A172 (cell line): ENCODE measurements at places on chromosomes 16 and 17.

- peak; percentile 29 for DNase-seq
Measured at GRCh38 chr17:16243801-16244567, 27.0 kb downstream of the PIGL start.

DNA sequence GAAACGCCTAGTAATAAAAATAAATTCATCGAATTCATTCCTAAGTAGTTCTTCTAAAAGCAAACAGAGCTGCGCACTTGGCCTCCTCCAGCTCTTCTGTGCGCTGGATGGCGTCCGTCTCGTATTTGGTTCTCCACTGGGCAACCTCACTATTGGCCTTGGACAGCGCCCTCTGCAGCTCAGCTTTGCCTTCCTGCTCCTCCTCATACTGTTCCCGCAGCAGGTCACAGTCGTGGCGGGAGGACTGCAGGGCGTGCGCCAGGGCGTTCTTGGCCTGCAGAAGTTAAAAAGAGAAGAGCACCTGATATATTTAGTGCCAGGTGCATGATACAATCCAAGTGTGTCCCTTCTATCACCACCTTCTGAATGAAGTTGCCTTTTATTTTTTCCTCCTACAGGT is 21.8 kb downstream of the MYH3 start:
- DNase-seq: no peak

- DNase-seq: no peak
Measured at GRCh38 chr16:85798283-85798776, 1.0 kb downstream of the EMC8 start.

DNA sequence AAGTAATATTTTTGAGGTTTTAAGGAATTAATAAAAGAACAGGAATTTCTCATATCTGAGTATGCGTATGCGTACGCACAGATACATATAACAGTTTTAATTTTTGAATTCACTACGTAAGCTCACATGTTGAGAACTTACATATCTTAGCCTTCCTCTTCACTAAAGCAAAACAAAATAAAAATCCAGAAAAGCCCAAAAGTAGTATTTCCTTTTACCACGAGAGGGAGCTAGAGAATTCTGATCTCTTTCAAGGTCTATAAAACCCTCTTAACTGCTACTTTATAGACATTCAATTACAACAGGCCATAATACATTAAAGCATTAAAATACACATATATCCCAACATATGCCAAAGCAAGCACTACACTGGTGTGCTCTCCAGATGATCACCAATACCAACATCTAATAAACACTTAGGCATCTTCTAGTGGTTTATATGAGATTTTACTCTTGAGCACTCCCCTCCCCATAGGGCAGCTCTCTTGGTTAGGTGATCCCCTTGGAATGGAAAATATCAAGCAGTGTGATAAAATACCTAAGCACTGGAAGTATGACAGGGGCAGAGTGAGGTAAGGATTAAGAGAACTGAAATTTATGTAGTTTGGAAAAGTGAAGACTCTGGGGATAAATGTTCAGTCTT is 94.0 kb downstream of the SKAP1 start:
- peak; percentile 92 for DNase-seq

GRCh38 chr16:56510544-56510943 is 9.3 kb downstream of the BBS2 start:
- no peak for DNase-seq

GRCh38 chr17:2061441-2061958 is 6.6 kb downstream of the HIC1 start:
- no peak for DNase-seq

DNA sequence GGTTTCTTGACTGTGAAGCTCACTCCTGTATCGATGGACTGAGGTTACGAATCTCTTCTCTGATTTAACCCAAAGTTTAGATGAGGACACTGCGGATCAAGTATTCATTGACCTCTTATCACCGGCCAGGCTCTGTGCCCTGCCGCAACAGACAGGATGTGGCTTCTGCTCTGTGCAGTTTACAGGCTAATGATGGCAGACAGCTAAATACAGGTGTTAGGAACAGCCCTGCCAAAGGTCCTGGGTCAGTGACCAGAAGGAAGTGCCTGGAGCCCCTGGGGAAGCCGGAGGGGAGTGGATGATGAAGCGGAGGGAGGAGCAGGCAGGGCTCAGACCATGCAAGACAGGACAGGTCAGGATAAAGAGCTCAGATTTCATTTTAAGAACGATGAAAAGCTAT is 44.4 kb downstream of the HAPSTR1 start:
- DNase-seq: peak; percentile 67

GRCh38 chr16:10088380-10088793 is 93.8 kb downstream of the GRIN2A start:
- no peak for DNase-seq
